NCI-H446 treated with DMSO at 0.1 percent for 48 hours (cell line): ENCODE measurements at places on chromosomes 4 and X.

DNA sequence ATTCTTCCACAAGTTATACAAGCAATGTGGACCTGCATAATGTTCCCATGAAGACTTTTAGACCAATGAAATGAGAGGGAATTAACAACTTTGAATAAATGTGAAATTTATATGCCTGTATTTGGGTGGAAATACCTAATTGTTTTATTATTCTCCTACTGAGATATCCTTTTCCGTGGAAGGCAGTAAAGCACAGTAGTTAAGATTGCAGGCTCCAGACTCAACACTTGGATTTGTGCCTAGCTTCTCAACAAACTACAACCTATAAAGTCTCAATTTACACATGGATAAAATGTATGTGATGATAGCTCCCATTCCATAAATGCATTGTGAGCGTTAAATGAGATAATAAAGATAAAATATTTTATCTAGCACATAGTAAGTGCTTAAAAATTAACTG is 857.8 kb downstream of the CENPC start:
- DNase-seq: no peak

GRCh38 chr4:52661966-52662690 is 3.0 kb upstream of the USP46 start:
- DNase-seq: no peak

GRCh38 chr4:146347822-146348221 is 133.5 kb downstream of the REELD1 start:
- no peak for DNase-seq

DNA sequence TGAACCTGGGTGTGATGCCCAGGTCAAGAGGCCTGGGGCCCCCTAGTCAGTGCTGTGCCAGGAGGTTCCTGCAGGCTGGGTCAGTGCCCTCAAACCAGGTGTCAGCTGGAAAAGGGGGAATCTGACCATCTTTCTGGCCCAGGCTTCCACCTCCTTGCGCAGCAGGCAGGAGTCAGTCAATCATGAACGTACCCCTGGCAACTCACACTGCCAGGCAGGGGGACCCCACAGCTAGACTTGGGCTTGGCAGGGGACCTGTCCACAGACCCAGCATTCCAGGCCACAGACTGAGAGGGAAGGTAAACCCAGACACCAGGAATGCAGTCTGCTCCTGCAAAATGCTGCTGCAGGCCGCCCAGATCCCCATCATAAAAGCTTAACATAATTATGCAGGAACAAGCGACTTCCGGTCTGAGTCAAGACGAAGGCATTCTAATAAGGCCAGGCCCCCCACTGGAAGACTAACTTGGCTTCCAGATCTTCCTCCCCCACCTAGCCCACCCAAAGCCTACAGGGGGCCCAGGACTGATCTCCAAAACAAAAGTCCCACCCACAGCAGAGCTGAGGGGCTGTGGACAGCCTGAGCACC is 156.3 kb downstream of the BCOR start:
- DNase-seq: peak; percentile 32

- no peak for DNase-seq
Observed at GRCh38 chrX:9923357-9923756, 43.8 kb upstream of the CLDN34 start.

DNA sequence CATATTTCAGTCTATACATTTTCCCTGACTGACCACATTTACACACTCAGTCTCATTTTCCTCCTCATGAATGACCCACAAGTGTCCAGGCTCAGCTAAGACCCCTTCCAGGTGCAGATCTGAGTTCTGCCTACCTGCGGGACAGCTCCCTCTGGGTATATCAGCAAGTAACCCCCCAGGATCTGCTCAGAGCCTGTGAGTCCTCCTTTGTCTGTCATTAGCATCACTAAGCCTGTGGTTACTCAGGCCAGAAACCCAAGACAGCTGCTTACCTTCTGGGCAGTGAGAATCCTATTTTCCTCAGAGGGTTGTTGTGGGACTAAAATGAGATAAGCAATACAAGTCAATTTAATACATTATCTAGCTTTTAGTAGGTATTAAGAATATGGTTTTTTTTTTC is 487.6 kb upstream of the BOD1L1 start:
- no peak for DNase-seq

DNA sequence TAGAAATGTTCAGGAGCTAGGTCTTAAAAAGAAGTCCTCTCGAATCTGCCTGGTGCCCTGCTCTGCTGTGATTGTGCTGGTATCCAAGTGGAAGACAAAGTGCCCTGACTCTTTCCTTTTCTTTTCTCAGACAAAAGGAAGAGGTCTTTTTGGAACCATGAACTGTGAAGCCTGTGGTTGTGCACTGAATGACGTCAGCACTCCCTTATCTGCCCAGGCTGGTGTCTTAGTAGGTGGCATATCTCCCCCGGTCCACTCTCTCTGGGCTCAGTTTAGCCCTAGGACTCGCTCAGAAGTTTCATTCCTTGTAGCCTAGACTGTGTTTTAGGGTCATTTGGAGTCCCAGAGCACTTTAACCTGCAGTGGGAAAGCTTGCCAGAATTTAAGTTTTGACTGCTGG is 400.3 kb upstream of the CT83 start:
- no peak for DNase-seq

- no peak for DNase-seq
Observed at GRCh38 chrX:15158736-15159406, 111.0 kb downstream of the ASB9 start.

- peak; percentile 67 for DNase-seq
Observed at GRCh38 chr4:175560604-175561003, 251.5 kb downstream of the GPM6A start.

GRCh38 chr4:89373394-89373793 is 65.8 kb upstream of the GPRIN3 start:
- DNase-seq: no peak

DNA sequence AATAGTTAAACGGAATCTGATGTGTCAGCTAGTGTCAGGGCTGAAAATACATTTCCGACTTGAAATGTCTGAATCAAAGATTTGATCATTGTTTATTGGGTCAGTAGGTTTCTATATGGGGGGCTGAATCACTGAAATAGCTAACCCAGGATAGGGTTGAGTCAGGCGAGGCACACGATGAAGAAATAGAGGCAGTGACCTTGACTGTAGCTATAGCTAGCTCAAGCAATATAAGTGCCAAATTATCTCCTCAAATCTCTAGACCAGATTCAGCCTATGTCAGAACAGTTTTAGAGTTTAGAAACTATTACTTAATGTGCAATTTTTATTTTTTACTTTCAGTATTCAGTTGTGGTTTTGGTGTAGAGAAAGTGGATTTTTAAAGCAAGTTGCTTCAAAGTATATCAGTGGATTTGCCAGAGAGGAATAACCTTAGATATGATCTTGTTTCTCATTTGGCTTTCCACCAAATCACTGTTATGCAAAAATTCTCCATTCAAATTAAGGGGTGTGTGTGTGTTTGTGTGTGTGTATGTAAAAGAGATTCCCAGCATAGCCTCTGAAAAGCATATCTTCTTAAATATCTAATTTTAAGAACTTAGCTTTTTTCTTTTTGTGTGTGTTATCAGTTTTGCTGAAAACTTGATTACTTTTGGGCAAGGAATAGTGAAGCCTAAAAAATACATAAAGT is 100.3 kb upstream of the RPL34 start:
- DNase-seq: no peak

GRCh38 chrX:71998836-71999509 is 88.3 kb downstream of the NHSL2 start:
- DNase-seq: no peak

- DNase-seq: no peak
Observed at GRCh38 chr4:121030711-121031110, 41.6 kb downstream of the NDNF start.

GRCh38 chrX:109184506-109185139 is 297.3 kb downstream of the GUCY2F start:
- DNase-seq: no peak

GRCh38 chr4:169215656-169216055 is 55.1 kb downstream of the SH3RF1 start:
- no peak for DNase-seq

- DNase-seq: peak; percentile 5
Observed at GRCh38 chrX:41781500-41781899, 57.5 kb downstream of the GPR82 start.

DNA sequence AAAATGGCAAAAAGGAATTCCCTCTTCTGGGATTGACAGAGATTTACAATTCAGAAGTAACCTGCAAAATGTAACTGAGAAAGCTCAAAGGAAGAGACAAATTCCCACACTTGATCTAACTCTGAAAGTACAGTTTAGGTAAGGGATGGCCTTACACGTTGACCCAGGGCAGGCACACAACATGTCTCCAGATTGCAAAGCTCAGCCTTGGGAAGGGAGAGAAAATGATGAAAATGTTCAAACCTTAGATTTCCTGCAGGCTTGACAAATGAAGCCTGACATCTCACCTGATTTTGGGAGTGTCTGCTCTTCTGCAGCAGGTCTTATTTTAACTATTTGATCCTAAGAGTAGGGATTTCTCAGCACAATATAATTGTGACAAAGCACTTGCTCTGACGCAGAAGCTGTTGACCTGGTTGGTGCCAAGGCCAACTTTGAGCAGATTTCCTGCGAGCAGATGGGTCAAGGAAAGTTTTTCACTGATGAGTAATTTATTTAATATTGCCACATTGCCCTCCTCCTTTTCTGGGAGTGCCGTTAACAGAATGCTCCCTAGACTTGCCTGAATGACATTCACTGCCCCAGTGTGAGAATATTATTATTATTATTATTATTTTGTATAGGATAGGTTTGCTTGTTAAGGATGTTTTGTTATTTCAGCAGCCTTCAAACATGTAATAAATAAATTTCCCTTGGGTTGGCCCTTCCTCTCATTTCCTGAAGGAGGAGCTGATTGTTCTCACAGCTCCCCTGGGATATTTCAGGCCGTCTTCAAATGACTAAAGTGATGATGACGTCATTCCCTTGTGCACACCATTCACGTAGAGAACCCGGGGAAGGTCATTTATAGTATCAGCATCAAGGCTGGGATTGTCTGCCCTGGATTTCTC is 157.1 kb downstream of the VEGFC start:
- DNase-seq: no peak

DNA sequence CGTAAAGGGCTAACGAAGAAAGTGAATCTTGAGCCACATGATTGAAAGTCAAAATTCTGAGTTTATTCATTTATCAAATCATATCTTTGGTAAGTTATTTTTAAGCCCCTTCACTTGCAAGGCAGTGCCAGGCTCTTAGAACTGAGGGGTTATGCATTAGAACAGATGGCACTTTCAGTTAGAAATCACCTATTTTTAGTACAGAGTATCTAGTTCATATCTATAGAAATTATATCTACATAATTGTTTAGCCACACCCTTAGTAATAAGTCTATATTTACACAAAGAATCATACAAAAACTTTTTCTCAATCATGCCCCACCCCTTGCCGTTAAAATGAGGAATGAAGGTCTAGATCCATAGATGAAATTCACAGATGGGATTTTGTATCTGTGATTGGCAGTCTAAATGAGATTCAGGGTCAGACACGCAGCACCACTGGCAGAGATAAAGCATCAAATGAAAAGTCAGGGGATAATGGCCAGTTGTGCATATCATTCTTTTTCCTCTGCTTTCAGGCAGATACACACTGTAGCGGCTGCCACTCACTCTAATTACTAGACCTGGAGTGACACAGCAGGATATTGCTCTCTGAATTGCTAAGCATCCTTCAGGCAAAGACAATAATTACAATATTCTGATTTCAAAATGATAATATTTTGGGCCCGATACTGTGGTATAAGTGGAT is 440.5 kb downstream of the MAPK10 start:
- DNase-seq: no peak

DNA sequence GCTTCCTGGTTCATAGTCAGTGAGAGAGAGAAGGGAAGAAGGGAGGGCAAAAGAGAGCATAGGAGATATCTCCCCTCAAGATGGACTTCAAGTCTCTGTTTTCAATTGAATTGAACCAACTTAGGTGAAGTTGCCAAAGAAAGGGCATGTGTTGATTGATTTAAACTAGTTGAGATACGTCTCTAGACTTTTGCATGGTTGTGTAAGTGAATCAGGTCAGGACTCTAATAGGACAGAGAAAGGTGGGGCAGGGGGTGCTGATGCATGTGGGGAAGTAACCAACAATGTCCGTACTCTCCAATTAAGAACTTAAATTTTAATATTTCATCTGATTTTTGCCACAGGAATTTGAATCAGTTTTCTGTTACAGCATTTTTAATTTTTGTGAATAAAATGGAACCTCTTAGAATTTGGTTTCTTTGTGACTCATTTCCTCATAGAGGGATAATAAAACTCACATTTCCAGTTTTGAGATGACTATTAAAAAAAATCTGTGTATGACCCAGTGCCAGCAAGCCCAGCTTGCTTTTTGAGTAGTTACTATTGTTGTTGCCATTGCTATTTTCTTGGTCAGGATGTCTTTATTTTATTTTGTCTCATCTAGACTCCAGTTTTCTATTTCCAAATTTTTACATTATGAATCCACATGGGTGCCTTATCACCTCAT is 37.3 kb downstream of the SLIT2 start:
- no peak for DNase-seq

DNA sequence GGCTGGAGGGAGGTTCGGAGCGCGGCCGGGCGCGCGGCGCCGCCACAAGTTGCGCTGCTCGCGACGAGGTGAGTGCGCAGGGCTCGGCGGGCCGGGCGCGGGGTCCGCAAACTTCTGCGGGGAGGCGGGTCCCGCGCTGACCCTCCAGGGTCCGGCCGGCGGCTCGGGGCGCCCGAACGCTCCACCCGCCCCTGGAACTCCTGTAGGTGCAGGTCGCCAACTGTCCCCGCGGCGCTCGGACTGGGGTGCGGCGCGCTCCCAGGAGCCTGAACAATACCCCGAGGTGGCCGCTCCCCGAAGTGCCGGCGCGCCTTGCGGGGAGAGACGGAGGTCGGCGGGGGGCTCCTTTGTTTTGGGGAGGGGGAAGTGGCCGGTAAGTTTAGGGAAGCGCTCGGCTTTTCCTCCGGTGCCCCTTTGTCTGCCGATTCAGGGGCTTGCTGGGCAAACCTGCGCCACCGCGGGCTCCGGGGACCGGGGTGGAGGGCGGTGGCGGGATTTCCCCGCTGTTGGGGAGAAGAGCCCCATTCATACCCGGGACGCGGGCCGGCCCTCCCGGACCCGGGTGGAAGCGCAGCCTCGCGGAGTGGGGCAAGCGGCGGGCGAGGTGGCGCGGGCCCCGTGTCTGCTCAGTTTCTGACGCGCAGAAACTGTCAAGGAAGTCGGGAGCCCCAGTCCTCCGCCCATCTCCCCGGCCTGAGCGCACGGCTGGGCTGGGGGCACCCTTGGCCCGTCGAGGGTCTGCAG is 694 bp downstream of the TBL1X start:
- no peak for DNase-seq

- DNase-seq: no peak
Observed at GRCh38 chrX:8672176-8672575, 59.8 kb downstream of the ANOS1 start.
